SIG-M5 (cell line): ENCODE measurements at places on chromosomes 2 and 18.

- no peak for DNase-seq
Observed at GRCh38 chr2:232942831-232943230, 70.2 kb downstream of the NGEF start.

DNA sequence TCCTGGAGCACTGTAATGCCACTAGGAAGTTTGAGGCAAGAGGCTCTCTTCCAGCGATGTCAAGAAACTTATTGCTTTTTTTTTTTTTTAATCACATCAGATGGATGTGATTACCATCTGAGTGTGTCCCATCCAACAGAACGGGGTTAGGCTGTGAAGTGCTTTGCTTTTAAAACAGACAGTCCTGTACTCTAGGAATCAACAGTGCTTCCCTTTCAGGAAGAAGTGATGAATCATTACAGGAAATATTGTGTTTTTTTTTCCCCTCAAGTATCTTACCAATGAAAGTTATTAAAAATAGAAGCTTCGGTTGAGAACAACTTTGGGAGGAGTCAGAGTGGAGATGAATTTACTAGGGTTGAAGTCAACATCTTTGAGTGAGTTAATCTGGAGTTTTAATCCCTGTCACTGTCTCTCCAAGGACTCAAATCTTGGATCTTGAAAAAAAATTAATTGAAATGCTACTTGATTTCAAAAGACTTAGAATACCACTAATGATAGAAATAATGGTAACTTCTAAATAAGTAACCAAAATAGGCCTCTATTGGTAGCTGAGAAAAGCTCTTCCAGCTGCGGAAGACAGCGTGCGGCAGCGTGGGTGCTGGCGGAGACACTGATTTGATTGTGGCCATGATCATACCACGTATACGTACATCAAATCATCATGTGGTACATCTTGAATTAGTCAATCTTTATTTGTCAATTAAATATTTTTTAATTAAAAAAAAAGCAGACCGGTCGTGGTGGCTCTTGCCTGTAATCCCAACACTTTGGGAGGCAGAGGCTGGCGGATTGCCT is 45.5 kb downstream of the GATA6 start:
- DNase-seq, result no peak

- DNase-seq, result no peak
Observed at GRCh38 chr18:44437603-44438002, 243.1 kb upstream of the SETBP1 start.

- DNase-seq, result no peak
Observed at GRCh38 chr2:47259829-47260228, 104.7 kb upstream of the STPG4 start.

DNA sequence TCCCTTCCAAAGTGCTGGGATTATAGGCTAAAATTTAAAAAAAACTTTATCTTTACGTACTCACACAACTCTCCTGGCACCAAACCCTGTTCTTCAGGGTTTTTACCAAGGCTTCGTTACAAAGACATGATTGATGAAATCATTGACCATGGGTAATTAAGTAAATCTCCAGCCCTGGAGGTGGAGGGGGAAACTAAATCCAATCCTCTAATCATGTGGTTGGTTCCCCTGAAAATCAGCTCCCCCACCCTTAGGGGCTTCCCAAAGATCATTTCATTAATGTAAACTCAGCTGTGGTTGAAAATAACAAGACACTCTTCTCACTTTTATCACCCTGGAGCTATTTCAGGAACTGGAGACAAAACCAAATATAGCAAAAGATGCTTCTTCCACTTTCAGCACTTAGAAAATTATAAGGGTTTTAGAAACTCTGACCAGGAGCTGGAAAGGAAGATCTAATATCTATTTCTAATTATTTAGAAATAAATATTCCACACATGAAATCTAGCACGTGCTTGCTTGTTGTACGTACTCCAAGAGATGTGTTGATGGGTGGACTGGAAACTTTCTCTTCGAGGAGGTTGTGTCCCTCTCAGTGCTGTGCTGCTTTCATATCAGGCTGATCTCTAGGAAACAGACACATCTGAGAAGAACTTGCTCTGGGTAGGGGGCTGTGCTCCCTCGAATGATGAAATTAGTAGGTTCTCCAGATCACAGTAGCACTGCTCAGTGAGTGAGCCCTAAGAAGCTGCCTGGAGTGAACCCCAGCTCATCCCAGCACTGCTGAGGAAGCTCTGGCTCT is 67.2 kb downstream of the SMAD4 start:
- no peak for DNase-seq

- no peak for DNase-seq
Observed at GRCh38 chr2:98175811-98176210, 88.8 kb downstream of the VWA3B start.

DNA sequence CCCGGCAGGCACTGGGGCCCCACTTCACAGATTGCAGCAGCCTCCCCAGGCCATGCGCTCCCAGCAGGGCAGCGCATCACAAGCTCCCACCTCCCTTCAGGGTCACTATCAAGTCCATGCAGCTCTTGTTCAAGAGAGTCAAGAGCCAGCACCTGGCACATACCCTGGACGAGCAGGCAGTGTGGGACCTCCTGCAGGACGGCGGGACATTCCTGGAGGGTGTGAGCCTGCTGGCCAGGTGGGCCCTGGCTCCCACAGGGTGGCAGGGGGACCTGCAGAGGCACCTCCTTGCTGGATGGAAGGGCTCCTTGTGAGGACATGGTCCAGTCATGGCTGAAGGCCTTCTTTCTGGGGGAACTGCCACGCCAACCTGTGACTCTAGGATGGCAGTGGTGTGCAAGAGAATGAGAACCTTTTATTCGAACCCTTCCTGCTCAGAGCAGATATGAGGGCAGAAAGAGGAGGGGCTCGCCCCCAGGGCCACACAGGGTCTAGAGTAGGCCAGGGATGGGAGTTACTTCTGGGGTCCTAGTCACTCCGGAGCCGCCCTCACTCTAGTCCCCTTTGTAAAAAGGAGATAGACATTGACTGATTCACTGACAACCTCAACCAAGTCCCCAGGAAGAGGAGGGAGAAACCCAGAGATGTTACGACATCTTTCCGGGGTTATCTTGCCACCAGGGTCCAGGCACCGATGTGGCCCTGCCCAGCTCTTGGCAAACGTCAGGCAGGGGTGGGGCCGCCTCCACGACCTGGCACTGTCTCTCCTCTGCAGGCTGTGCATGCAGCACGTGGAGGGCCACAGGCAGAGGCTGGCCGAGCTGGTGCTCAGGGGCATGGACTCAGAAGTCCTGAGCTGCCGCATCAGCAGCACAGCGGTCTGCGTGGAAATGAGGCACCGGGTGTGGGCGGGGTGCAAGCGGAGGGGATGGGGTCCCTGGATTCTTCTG is 31.3 kb downstream of the HJURP start:
- DNase-seq, result no peak

DNA sequence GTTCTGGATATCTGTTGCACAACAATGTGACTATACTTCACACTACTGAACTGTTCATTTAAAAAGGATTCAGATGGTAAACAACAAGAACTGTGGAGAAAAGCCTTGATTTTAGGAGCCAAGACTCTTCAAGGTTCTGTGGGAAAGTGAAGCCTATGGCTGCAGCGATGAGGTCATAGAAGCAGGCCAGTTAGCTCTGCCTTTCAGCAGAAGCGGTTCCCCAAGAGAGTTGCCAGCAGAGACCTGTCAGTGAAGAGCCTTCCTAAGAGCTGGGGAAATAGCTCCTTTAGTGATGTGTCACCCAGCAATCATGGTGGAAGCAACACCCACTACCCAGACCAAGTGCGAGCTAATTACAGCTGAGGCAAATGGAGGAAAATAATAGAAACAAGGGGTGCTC is 346.5 kb upstream of the ETAA1 start:
- no peak for DNase-seq

GRCh38 chr18:33495278-33495677 is 54.8 kb upstream of the CCDC178 start:
- DNase-seq, result no peak

GRCh38 chr2:157894694-157895435 is 18.7 kb upstream of the ACVR1 start:
- no peak for DNase-seq

- no peak for DNase-seq
Observed at GRCh38 chr2:217247476-217247875, 387.6 kb upstream of the TNP1 start.

DNA sequence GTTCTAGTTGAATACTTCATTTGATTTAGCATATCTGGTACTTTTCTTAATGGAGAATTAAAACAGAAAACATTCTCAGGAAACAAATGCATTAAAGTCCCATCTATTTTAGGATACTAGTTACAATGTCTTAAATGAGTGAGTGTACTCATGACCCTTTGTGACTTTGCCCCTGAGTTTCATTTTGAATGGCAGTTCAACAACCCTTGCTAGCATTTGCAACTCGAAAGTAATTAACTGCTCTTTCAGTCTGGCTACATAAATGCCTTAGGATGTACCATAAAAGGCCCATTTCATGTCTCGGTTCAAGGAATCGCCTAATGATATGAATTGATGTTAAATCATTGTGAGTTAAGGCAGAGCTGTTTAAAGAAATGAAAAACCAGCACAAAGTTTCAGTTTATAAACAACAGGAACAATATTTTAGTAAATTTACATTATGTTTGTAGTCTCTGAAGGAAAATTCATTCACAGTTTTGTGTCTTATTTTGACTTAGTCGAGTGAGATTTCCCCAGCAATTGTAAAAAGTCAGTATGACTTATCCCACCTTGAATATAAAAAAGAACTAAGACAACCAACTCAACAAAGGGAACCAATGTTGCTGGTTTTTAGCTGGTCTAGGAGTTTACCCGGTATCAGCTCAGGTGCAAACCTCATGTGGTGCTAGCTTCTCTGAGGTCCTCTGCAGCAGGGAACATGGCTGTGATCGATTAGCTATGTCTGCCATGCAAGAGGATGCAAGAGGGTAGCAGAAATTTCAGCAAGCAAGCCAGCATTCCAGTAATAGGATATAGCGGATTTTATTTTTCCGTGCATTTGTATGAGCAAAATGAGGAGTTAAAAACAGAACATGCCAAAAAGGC is 386.2 kb downstream of the PTPRM start:
- no peak for DNase-seq

- DNase-seq, result no peak
Observed at GRCh38 chr18:52615321-52615720, 275.3 kb downstream of the DCC start.

DNA sequence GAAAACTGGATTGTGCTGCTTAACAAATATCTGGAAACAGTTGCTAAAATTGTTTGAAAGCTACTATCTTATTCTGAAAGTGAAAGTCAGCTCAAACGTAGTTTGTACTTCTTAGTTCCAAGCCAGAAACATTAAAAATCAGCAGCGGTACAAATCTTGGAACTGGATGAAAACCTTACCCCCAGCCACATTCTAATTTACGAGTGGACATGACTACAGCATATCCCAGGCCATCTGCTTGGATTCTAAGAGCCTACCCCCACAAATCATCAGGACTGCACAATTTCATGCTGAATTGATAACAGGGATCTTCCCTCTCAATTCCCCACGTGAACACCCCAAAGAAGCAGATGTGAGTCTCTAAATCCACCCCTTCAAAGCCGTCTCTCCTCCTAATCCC is 158.7 kb upstream of the NCKAP5 start:
- no peak for DNase-seq

DNA sequence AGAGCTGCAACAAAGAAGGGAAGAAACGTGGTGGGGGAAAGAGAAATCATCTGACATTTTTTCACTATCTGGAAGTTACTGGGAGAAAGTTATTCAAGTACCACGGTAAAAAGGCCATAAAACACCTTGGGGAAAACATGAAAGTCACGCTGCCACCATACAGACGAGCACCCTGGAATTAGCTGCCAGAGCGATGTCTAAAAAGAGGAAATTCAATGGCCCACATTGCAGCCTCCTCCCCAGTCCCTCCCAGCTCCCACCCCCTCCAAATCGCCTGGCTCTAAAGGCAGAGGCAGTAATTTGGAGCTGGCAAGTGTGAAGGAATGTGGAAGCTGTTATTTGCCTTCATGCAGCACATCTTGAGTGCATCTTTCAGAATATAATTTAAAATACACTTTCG is 192.0 kb downstream of the ALK start:
- DNase-seq, result no peak

GRCh38 chr2:149743842-149744448 is 156.4 kb upstream of the MMADHC start:
- DNase-seq, result no peak

DNA sequence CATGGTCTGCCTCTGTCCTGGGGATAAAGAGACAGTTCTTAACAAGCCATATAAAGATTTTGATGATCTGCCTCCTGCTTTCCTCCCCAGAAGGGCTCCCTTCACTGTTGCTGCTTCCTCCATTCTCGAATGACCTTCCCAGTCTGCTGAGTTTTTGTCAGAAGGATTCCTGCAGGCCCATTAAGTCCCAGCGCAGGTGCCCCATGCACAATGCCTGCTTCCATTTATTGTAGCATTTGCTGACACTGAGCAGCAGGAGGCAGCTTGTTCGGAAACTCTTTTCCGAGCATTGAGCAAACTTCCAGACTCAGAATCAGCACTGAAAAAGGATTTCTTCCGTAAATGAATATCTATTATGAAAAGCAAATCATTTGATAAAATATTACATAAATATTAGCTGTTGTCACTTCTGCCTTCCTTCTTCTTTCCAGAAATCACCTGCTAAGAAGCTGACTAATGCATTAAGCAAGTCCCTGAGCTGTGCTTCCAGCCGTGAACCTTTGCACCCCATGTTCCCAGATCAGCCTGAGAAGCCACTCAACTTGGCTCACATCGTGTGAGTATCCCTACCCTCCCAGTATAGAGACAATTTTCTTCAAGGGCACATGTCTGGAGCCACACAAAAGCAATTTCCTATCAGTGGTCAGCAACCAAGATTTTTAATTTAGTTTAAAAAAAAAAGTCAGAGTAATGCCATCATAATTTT is 110.4 kb downstream of the DTNA start:
- DNase-seq, result no peak

GRCh38 chr18:75157851-75158250 is 51.1 kb downstream of the PTGR3 start:
- no peak for DNase-seq

DNA sequence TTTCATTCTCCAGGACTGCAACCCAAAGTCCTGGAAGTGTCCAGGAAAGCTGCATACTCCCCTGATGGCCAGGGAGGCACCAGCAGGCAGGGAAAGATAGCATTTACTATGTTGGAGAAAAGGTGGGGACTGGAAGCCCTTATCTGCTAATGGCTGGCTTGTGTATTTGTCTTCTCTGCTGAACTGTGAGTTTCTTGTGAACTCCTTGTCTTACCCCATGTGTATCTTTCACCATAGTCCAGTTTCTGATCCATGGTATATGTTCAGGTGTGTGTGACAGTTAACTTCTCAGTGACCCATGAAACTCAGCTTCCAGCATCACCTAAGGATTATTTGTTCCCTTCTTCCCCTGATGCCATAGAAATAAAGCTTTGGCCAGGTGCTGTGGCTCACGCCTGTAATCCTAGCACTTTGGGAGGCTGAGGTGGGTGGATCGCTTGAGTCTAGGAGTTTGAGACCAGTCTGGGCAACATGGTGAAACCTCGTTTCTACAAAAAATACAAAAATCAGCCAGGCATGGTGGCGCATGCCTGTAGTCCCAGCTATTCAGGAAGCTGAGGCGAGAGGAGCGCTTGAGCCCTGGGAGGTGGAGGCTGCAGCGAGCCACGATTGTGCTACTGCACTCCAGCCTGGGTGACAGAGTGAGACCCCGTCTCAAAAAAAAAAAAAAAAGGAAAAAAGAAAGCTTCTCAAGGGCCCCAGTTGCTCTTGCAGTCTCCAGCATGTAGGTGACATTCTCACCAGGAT is 112.8 kb upstream of the MAP4K3 start:
- DNase-seq, result no peak
